ENCODE measurements at places on chromosomes 13 and 19. TPM values are rescaled to one million over a fixed set of nuclear protein-coding genes. Genes with fewer than 3 reads are reported as not detected.

GRCh38 chr19:16846901-16847300 lies 17.7 kb downstream of the SIN3B start:
- no peak for DNase-seq

DNA sequence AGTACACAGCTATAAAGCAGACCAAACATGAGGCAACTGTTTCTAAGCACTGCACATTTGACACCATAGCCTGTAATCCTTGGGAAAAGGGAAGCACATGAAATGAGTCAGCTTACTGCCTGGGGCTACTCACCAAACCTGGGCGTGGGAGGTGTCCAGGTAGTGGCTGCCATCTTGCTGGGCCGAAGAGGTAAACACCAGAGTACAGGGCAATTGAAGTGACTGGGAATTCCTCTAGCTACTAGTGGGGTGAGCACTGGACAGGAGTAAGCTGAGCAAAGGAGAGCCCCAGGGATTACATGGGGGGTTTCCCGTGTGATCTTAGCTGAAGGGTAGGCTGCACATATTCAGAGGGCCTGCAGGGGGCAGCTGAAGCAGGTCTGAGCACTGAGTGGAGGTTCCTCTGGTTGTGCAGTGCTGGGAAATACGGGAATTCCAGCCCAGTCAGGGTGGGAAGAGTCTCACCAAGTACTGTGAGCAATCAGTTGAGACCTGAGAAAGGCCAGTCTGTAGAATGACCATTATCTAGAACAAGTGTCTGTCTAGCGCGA lies 140.5 kb downstream of the SLC7A1 start:
- DNase-seq = peak; percentile 45

GRCh38 chr13:29845440-29846056 lies 4.9 kb downstream of the UBL3 start:
- DNase-seq = peak; percentile 33

- DNase-seq = no peak
Observed at GRCh38 chr19:55208880-55209692, at the start of gene PTPRH. TSS of gene PTPRH (minus strand) at chr19:55209501. CDS start at chr19:55209433, 68 bp downstream.

DNA sequence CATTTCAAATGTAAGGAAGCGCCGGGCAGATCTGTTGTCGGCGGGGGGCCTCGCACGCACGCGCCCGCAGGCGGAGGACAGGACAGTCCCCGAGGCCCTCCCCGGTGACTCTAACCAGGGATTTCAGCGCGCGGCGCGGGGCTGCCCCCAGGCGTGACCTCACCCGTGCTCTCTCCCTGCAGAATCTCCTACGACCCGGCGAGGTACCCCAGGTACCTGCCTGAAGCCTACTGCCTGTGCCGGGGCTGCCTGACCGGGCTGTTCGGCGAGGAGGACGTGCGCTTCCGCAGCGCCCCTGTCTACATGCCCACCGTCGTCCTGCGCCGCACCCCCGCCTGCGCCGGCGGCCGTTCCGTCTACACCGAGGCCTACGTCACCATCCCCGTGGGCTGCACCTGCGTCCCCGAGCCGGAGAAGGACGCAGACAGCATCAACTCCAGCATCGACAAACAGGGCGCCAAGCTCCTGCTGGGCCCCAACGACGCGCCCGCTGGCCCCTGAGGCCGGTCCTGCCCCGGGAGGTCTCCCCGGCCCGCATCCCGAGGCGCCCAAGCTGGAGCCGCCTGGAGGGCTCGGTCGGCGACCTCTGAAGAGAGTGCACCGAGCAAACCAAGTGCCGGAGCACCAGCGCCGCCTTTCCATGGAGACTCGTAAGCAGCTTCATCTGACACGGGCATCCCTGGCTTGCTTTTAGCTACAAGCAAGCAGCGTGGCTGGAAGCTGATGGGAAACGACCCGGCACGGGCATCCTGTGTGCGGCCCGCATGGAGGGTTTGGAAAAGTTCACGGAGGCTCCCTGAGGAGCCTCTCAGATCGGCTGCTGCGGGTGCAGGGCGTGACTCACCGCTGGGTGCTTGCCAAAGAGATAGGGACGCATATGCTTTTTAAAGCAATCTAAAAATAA lies 18.2 kb downstream of the IL17D start:
- DNase-seq = peak; percentile 75

- DNase-seq = peak; percentile 85
Observed at GRCh38 chr19:47240996-47241918, 10.3 kb upstream of the BBC3 start.

DNA sequence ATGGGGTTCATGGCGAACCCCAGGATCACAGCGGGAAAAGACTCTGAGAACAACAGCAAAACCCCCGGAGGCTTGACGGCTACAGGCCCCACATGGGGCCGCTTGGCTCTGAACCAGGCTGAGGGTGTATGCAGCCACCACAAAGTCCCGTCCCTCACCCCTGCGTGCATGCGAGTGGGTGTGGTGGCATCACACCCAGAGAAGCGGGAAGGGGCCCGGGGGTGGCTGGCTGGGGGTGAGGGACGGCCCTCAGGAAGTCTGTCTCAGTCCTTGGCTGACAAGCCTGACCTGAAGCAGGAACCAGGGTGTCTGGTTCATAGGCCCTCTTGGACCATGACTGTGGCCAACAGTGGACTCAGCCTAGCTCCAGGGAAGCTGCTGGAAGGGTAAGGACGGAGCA lies 34.2 kb downstream of the CEBPG start:
- no peak for DNase-seq

GRCh38 chr13:97333983-97334382 lies 100.0 kb upstream of the RAP2A start:
- DNase-seq = peak; percentile 32

GRCh38 chr19:29715701-29716581 lies 880 bp upstream of the C19orf12 start:
- DNase-seq = no peak

DNA sequence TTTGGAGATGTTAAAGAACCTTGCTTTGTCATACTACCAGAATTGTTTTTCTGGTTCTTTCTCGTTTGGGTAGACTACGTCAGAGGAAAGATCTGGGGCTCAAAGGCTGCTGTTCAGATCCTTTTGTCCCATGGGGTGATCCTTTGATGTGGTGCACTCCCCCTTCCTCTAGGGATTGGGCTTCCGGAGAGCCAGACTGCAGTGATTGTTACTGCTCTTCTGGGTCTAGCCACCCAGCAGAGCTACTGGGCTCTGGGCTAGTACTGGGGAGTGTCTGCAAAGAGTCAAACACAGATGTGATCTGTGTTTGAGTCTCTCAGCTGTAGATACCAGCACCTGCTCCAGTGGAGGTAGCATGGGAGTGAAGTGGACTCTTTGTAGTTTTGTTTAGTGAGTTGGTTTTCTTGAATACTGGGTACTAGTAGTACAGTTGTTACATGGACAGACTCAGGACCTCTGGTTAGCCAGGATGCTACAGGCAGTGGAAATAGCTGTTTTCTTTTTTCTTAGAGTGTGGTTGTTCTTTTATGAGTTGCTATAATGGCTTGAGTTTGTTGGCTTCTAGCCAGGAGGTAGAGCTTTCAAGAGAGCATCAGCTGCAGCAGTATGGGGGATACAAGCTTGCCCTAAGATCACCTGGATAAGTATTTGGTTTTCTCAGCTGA lies 34.4 kb downstream of the DNAJC15 start:
- peak; percentile 50 for DNase-seq

DNA sequence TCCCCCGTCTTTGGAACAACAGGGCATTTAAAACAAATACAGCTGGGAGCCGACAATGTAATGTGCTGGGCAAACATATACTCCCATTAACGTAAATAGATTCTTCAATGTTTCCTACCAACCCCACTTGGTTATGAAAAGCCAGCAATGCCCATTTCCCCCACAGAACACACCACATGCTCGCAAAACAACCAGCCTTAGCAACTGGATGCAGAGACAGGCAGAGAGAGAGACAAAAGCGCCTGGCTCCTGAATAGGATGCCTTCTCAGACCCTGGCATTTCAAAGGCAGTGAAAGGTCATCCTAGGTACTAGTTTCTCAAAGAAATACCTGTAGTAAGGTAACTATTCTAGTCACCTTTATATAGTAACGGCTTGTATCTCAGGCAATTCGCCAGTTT lies 462.9 kb downstream of the ITGBL1 start:
- DNase-seq = no peak

- DNase-seq = peak; percentile 96
Observed at GRCh38 chr19:52397310-52398080, at the start of gene ZNF528. TSS of gene ZNF528 (plus strand) at chr19:52397849. CDS start at chr19:52402014, 4,165 bp downstream.

DNA sequence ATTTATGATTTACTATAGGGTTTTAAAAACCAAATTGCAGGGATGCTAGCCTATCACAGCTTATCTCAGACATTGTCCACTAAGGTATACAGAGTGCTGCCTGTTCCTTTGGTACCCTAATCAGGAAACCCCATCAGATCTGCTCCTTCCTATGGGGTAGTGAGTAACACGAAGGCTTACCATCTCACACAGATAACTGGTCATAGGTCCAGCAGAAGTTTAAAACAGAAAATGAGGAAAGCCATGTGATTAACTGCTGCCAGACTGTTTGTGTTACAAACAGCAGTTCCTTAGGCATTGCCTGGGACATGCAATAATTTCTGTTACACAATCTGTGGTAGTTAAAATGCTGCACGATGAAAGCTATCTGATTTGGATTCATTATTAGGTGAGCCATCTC lies 53.5 kb upstream of the ALOX5AP start:
- no peak for DNase-seq

GRCh38 chr13:57899096-57899495 lies 267.6 kb downstream of the PCDH17 start:
- DNase-seq = no peak

DNA sequence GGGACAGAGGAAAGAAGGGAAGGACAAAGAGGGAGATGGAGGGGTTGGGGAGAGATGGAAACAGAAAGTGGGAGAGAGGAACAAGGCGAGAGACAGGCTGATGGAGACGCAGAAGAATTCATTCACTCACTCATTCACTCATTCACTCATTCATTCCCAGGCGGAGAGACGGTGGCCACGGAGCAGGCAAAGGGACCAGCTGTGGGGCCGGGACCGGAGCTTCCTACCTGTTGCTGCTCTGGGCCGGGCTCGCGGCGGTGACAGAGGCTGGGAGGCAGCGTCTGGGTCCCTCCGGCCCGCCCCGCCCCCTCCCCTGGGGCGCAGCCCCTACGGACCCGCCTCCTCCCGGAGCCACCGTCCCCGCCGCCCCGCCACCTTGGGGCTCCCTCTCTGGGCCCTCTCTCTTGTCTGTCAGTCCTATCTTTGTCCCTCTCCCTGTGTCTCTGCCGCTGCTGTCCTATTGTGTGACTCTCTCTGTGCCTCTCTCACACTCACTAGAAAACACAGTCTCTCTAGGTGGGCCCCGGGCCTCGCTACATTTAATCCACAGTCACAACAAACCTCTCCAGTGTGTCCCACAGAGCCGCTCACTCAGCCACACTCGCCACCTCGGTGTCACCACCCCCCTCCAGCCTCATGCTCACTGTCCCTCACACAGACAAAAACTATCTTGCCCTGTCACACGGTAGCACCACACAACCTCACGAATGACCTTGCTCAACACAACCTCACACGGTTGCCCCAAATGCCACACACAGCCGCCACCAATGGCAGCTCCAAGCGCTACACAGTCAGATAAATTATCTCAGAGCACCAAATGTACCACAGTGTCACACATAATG lies at the start of gene GNG8:
TSS of gene GNG8 (minus strand) at position 283 of the 842 bp plus-strand sequence. CDS start 1,520 bp downstream, outside the sequence.
- no peak for DNase-seq

GRCh38 chr19:58519087-58519354 lies 589 bp downstream of the ZBTB45 start:
- peak; percentile 88 for DNase-seq

DNA sequence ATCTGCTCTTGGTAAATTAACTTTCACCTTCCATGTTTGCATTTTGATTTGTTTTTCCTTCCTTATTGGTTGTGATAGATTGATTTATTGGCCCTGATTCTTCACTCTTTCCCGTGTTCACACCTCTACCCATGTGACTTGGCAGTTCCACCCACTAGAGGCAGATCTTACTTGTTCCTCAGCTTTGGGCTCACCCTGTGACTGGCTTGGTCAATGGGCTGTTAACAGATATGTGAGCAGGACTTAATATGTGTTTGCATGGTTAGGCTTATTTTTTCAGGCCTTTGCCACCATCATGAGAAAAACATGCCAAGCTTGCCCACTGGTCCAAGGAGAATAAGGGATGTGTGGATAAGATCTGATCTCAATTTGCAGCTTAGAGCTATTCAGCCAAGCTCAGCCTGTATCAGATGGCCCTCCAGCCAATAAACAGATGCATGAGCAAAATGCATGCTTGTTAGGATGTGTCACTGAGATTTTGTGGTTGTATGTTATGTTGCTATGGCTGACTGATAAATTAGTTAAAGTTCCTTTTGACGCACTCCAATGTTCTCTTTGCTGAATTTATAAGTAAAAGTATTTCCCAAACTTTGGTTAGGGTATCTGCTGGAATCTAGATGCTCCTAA lies 48.0 kb downstream of the RGCC start:
- DNase-seq = no peak

GRCh38 chr19:459724-460511 lies 915 bp downstream of the SHC2 start:
- peak; percentile 59 for DNase-seq

DNA sequence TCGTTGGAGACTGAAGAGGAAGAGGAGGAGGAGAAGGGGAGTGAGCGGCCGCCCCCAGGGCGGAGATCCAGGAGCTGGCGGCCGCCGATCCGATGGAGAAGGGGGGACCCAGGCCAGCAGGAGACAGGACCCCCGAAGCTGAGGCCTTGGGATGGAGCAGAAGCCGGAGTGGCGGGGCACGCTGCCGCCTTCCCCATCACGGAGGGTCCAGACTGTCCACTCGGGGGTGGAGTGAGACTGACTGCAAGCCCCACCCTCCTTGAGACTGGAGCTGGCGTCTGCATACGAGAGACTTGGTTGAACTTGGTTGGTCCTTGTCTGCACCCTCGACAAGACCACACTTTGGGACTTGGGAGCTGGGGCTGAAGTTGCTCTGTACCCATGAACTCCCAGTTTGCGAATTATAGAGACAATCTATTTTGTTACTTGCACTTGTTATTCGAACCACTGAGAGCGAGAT lies 1.8 kb downstream of the GADD45B start:
- peak; percentile 55 for DNase-seq

DNA sequence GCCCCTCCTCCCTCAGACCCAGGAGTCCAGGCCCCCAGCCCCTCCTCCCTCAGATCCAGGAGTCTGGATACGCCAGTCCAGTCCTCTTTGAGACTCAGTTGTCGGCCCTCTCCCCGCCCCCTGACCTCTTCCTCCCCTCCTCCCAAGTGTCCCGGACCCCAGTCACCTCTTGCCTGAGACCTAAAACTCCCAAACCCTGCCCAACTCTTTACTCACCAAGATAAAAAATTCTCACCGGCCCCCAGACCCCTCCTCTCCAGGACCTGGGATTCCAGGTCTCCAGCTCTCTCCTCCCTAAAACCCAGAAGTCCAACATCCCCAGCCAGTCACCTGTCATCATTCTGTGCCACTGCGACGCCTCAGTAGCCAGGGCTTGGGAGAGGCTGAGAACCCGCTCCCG lies 1.4 kb upstream of the HSD17B14 start:
- no peak for DNase-seq

- DNase-seq = peak; percentile 56
Observed at GRCh38 chr13:30738526-30739236, 3.3 kb downstream of the ALOX5AP start.

- DNase-seq = peak; percentile 83
Observed at GRCh38 chr13:45718992-45719391, 16.9 kb downstream of the CBY2 start.

CGB5 gene
- total RNA-seq = not detected

Measured in dermis blood vessel endothelial cell (primary cell).